ENCODE measurements at places on chromosomes 1 and 21.

GRCh38 chr1:205147191-205147835 lies 25.5 kb upstream of the RBBP5 start:
- no peak for DNase-seq

GRCh38 chr1:236024641-236025040 lies 40.2 kb downstream of the NID1 start:
- DNase-seq: no peak

DNA sequence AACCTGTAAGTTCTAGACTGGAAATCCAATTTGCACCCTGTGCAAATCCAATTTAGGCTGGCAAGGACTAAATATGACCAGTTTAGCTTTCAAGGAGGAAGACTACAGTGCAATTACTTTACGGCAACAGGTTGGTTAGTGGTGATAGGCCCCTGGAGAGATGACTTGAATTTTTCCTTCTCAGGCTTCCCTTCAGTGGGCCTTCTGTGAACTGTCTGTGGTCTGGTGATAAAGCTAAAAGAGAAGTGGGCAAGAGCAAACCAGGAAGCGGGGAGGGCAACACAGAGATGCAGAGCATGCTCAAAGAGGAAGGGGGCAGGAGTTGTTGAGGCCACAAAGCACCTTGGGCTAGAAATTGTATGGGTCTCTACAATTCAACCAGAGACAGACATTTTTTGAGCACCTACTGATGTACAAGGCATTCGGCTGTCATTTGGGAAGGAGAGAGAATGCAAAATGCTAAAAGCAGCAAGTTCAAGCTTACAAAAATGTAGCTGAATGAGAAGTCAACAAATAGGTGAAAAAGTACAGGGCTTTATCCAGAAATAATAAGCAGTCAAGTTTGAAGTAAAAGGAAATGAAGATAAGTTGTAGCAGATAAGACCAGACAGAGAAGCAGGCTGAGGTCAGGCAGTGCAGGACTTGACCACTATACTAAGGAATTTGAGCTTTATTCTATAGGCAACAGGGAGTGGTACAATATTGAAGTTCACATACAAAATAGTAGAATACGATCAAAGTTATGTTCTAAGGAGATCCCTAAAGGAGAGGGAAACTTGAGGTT lies 23.9 kb downstream of the INPP5B start:
- no peak for DNase-seq

GRCh38 chr1:180230416-180230790 lies 339 bp downstream of the LHX4 start:
- peak; percentile 34 for DNase-seq

DNA sequence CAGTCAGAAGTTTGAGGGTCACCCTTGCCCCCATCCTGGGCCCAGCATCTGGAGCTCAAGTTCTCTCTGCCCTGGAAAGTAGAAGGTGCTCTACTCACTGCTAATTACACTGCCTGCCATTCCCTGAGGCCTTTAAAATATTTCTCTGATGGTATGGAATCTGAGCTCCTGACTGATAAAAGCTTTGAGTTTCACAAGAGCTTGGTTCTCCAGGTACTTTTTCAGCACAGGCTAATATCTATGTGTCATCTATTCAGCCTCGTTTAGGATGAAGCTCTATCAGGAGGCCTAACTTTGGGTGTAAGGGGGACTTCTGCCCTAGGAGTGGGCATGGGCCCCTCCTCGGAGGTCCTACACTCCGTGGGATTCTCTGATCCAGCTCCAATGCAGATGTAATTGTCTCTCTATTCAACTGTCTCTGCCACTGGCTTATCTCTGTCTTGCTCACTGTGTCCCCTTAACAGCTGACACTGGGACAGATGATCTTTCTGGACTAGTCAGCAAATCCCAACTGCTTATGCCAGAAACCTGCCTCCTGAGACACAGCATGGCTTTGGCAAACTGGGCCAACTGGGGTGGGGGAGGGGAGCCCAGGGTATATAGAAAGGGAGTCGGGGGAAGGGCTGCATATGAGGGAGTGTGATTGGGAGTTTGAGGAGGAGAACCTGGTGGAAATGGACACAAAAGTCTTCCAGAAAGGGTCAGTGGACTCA lies 104.2 kb upstream of the GADD45A start:
- DNase-seq: no peak

- DNase-seq: no peak
These were observed 6.3 kb downstream of the CRCT1 start for GRCh38 chr1:152520561-152521090.

DNA sequence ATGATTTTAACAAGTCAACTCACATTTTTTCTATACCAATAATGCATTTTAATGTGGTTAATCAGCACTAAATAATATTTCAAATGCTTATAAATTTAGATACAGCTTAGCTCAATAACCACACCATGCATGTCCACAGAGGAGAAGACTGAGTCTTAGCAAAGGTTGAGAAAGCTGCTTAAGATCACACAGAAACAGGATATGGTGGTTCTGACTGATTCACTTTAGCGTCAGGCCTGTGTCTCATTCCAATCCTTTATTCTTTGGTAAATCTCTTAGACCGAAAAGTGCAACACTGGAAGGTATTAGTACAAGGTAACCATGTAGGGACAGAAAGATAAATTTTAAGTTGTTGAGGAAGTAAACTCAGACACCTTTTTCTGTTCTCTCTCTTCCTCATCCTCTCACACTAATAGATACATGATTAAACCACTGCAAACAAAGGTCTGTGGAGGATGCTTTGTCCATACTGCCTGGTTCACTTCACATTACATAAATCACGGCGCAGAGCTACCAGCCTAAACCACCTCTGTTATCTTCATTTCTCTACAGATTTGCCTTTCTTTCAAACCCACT lies 139.0 kb downstream of the DPYD start:
- DNase-seq: no peak

DNA sequence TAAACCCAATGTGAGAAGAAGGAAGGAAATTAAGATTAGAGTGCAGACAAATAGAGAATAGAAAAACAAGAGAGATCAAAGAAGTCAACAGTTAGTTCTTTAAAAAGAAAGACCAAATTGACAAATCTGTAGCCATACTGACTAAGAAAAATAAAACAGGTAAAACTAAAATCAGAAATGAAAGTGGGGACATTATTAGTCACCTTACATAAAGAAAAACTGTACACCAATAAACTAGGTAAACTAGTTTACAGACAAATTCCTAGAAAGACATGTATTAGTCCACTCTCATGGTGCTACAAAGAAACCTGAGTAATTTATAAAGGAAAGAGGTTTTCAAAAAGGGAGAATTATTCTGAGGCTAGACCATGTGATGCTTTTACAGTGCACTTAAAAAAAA lies 22.3 kb downstream of the BLZF1 start:
- no peak for DNase-seq

DNA sequence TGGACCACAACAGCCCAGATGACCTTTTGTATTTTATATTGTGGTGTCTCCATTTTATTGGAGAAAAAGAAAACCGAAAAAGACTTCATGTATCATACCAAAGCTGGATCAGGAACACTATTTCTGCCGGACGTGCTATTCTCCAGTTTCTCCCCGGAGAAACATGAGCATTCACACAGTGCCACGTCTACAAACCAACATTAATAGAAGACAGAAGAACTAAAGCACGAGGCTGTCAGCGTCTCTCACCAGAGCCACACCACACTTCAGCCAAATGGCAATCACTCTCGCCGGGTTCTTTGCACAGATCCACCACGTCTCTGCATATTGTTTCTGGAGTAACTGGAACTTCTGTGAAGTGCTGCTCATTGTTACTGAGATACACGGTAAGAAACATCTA lies 24.8 kb downstream of the TP53BP2 start:
- no peak for DNase-seq

DNA sequence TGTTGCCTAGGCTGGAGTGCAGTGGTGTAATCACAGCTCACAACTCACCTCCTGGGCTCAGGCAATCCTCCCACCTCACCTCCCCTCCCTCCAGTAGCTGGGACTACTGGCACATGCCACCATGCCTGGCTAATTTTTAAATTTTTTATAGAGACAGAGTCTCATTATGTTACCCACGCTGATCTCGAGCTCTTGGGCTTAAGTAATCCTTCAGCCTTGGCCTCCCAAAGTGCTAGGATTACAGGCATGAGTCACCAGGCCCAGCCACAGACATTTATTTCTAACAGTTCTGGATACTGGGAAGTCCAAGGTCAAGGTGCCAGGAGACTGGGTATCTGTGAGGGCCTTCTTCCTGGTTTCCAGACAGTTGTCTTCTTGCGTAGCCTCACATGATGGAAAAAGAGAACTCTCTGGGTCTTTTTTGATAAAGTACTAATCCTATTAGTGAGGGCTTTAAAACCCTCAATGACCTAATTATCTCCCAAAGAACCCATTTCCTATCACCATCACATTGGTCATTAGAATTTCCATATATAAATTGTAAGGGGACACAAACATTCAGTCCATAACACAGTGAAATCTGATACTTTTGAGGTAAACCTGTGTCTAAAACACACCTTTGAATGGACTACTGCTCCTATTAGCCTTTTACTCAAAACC lies 67.9 kb downstream of the PHACTR4 start:
- DNase-seq: no peak

- DNase-seq: no peak
These were observed 529.4 kb downstream of the KIF26B start for GRCh38 chr1:245684166-245684565.

- DNase-seq: no peak
These were observed 13.6 kb downstream of the RWDD3 start for GRCh38 chr1:95247607-95248006.

- DNase-seq: no peak
These were observed 36.0 kb downstream of the KAZN start for GRCh38 chr1:14634486-14634885.

DNA sequence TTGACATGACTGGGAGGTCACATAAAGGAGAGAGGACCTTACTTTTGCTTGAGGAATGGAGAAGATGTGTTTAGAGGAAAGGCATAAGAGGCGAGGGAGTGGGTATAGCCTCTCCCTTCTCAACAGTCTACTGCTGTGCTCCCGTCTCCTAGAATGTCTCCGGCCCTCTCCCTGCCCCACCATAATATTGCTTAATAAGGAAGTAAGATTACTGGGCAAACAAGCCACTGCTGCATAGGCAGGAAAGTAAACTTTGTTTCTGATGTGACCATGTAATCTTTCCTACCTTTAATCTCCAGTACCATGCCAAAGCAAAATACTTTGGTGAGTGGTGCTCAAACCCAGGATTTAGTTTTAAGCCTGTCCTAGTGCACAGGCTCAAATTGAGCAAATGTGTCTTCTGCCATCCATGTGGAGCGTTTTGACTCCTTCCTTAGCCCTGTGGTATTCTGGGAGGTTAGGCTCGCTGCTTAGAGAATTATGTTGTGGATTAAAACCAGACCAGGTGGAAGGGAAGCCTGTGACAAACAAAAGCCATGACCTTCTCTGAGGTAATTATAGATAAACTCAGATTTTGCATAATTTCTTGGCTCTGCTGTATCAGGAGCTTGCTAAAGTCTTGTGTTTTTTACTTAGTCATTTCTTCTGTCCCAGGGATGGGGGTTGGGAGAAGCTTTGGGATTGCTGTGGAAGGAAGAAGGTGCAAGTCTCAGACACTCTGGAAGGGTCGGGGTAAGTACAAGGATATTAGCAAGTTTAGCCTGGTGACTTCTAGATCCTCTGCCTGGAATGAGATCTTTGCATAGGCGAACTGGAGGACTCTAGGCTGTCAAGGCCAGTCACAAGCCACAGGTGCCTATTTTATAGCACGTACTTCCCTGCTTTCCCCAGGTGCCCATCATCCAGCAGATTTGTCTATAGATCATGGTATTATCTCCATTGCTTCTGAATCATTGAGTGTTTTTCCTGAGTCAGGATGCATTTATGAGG lies 34.5 kb upstream of the DIPK1A start:
- DNase-seq: no peak

- DNase-seq: no peak
These were observed 748.2 kb upstream of the ADAMTS5 start for GRCh38 chr21:27715131-27715530.

DNA sequence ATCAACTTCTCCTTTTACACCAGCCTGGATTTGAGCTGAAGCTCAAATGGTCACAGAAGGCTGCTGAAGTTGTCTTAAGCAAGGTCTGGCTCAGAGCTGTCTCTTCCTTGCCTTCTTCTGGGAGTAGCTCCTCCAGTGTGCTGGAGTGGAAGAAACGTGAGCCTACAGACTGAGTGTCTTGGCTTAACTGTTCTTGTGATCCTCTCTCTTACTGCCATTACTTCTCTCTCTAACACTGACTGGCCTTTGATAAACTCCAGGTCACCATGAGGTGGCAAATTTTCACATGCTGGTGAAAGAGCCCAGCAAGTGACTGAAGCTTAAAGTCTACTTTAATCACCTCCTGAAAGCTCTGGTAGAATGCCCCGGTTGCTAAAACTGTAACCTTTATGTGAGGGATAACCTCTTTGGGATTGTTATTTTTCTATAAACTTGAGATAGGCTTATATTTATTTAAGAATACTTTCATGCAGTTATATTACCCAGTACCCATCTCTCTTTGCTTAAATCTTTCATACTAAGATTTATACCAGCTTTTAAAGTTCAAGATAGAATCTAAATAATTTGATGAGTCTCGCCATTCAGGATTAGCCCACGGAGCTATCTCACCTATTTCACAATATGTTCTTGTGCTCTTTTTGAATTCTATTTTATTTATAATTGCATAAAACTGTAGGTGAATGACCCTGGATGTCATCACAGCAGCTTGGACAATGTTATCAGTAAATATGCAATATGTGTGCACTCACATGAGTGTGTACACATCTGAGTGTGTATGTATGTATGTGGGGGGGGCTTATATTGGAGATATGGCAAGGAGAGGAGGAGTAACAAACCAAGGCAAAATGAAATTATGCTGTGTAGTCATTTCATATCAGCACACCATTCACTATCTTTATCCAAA lies 924.0 kb downstream of the LTN1 start:
- DNase-seq: no peak

DNA sequence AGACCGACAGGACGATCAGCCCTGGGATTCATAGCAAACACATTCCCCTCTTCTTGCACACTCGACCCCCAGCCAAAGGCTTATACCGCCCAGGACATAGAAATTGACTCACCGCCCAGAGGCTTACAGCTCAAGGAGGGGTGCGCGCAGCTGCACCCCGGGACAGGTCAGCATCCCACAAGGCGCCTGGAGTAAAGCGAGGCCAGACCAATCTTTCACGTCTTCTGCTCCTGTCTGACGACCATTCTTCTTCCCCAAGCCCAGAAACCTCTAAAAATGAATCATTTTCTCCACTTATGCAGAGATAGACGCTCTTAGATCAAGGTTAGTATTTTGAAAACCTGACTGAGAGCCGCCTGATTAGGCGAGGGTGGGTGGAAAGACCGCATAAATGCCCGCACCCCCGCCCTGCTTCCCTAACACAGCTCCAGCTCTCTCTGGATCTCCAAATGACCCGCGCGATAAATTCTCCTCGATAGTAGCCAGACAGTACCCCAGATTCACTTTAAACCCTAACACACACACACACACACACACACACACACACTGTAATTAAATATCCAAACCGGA lies 1.9 kb upstream of the LHX8 start:
- DNase-seq: no peak

- DNase-seq: no peak
These were observed 74.7 kb downstream of the ALG6 start for GRCh38 chr1:63442141-63442475.

- DNase-seq: no peak
These were observed 158.3 kb upstream of the CACNA1E start for GRCh38 chr1:181324797-181325616.

GRCh38 chr1:173017792-173018191 lies 32.9 kb downstream of the TNFSF18 start:
- no peak for DNase-seq
